ENCODE measurements at places on chromosomes 7 and 10.

- no peak for DNase-seq
Measured at GRCh38 chr10:75507469-75507868, 76.0 kb downstream of the LRMDA start.

GRCh38 chr10:43408710-43409384 lies at the start of gene HNRNPF:
TSS of gene HNRNPF (minus strand) at chr10:43409186. CDS start at chr10:43387884, 21,302 bp downstream.
- peak; percentile 88 for DNase-seq

GRCh38 chr10:56991591-56992069 lies 630.6 kb upstream of the ZWINT start:
- no peak for DNase-seq

- no peak for DNase-seq
Measured at GRCh38 chr10:108052981-108053380, 888.5 kb upstream of the SORCS1 start.

GRCh38 chr7:111074748-111075146 lies 16.2 kb upstream of the LRRN3 start:
- no peak for DNase-seq

DNA sequence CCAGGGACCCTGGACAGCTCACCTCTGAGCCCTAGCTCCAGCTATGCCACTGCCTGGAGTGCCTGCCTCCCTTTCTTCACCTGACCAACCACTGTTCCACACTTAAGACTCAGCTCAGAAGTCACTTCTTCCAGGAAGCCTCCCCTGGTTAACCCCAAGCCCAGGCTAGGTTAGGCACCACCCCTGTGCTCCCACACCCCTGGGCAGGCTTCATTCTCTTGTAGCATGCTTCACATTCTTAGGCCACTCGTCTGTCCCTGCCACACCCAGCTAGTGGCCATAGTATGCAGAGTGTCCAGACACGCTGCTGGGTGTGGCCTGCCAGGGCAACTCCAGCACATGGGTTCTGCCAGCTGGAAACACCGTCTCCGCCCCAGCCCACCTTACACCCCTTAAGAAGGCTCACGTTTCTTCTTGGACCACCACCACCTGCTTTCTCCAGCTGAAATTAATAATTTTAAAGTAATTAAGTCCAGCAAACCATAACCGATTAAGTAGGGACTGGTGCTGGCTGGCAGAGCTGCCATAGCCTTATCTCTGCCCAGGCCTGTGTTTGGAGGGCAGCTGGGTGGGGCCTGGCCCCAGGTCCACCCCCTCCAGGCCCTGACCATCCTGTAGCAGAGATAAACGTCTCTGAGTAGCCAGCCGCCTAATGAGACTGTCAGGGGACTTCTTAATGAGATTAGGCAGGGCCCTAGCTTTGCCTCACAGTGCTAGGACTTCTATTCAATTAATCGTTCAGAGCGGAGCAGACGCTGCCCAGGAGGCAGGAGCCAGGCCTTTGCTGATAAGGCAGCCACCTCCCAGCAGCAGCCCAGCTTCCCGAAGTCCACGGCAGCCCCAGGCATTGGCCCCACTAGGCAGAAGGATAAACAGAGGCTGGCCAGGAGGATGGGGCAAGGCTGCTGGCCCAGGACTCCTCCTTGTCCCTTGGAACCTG lies 20.5 kb downstream of the GRID1 start:
- no peak for DNase-seq

GRCh38 chr7:77453531-77453930 lies 37.4 kb upstream of the GSAP start:
- no peak for DNase-seq

DNA sequence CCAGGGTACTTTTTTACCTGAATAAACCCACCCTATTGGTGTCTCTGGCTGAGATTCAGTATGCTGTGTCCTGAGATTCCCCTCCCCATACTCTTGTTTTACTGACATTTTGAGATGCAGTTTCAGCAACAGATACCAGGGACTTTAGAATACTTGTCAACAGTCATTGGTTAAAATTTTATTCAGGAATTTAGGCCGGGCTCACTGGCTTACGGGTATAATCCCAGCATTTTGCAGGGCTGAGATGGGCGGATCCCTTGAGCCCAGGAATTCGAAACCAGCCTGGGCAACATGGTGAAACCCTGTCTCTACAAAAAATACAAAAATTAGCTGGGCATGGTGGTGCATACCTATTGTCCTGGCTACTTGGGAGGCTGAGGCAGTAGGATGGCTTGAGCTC lies 90.0 kb upstream of the GATAD1 start:
- no peak for DNase-seq

- DNase-seq: no peak
Measured at GRCh38 chr7:116591202-116592040, 66.6 kb downstream of the CAV1 start.

GRCh38 chr10:131211146-131211545 lies 100.4 kb downstream of the TCERG1L start:
- no peak for DNase-seq

DNA sequence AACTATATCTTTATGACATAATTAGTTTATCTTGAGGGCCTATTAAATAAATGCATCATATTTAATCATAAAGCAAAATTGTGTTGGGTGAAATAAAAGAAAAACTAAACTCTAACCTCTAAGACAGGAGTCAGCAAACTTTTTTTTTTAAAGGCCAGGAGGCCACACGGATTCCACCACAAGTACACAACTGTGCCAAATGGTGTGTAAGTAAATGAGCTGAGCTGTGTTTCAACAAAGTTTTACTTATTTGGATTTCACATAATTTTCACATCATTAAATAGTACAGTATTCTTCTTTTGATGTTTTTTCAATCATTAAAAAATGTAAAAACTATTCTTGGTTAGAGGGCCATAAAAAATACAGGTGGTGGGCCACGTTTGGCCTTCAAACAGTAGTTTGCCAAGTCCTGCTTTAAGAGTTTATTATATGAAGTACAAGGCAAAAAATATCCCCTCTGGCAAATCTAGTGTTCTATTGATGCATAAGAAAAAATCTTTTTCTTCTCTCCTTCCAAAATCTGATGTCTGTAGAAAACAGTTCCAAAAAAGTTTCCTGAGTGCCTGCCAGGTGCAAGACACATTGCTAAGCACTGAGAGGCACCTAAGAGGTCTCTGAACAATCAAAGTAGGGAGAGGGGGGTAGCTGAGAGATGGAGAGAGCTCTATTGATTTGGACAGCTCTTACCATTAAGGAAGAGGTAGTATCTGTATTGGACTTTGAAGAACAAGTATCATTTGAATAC lies 26.5 kb upstream of the SPOCK2 start:
- no peak for DNase-seq

Measured in activated T-cell treated with anti-CD3 and anti-CD28 coated beads for 1 hour (primary cell).